ENCODE measurements at places on chromosomes 7 and 10.

DNA sequence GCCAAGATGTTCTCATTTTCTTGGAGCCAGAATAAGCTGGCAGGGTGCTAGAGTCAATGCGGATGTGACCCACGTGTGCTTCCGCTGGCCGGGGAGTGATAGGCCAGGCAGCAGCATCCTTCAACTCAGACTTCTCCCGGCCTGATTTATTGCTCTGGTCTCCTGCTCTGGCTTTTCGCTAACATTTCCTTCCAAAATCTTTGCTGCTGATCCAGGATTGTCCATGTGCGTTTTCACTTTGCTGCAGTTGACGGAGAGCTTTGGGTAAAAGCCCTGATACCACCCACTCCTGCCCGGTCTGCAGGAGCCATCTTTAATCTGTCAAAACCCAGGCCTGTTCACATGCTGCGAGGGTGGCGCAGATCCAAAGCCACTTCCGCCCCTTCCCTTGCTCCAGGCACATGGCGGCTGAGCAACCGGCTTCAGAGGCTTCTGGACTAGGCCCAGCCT, 106.8 kb downstream of the CYP26A1 start:
- DNase-seq, result no peak

- DNase-seq, result no peak
Measured at GRCh38 chr10:85578860-85579259, 787.7 kb downstream of the GRID1 start.

DNA sequence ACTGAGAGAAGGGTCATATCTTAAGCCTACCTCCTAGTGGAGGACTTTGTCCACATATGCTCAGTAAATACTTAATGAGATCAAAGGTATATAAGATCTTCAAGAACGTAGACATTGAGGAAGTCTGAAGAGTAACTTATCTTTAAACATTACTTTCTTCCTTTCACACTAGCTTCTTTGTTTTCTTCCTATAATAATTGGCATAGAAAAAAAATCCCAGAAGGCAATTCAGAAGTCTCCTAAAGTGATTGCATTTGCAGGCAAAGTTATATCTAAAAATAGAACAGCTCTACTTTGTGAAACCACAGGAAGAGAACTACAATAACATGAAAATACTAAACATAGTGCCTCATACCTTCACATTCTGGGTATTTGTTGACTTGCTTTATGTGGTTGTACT, 150.4 kb downstream of the PPP1R3A start:
- DNase-seq, result peak; percentile 4

DNA sequence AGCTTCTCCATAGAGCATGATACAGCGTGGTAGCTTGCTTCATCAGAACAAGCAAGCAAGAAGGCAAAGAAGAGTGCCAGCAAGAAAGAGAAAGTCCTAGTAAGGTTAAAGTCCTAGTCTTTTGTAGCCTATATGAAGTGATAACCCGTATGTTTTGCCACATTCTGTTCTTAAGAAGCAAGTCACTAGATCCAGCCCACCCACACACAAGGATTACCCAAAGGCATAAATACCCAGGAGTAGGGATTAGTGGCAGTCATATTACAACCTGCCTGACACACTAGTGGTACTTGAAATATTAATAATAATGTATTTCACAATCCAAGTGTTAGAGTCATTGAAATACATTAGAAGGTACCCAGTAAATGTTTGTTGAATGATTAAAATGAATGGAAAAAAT, 285.5 kb downstream of the HPSE2 start:
- no peak for DNase-seq

DNA sequence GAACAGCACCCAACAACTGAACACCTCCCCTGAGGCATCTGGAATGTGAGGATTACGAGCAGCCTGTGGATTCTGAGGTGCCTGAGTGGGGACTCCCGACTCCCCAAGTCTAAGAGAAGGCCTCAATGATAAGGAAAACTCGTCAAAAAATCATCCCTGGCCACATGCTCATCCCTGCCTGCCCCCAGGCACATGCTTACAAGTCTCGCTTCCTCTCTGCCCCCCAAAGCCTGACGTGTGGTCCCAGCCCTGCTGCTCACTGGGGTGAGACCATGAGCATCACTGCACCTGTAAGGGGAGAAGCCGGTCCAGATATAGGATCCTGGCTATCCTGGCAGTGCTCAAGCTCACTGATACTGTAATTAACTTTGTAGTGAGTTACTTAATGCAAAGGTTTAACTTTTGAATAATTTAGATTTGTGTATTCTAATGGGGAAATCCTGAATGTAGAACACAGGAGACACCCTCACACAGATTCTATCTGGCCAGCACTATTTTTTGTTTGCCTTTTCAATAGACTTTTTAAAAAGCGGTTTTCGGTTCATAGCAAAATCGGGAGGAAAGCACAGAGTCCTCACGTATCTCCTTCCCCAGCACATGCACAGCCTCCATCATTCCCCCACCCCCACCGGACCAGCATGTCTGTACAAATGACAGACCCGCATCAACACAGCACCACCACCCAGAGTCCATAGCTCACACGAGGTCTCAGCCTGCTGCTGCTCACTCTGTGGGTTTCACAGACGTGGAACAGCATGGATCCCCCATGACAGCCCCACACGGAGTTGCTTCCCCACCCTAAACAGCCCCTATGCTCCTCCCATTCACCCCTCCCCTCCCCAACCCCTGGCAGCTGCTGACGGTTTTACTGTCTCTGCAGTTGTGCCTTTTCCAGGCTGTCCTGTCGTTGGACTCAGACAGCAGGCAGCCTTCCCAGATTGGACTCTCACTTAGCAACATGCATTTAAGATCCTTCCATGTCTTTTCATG, 167.9 kb downstream of the DIP2C start:
- DNase-seq, result no peak

GRCh38 chr10:27464993-27465392, 39.1 kb upstream of the RAB18 start:
- DNase-seq, result no peak

DNA sequence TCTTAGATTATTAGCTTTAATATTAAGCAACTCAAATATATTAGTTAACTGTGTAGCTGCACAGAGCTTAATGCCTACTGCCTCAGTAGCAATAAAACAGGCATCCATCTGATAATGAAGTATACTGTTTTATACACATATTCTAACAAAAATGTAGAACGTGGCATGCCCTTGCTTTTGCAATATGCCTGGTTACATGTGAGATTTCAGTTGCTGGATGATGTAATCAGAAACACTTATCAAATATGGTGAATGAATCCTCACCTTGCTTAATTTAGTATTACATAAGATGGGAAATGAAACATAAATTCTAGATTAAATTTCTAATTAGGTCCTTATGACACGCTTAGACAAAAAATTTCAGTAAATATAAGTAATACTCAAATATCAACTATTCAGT, 8.0 kb downstream of the DNAJC1 start:
- no peak for DNase-seq

- no peak for DNase-seq
Measured at GRCh38 chr10:47025253-47025539, 114.0 kb downstream of the PTPN20 start.

- no peak for DNase-seq
Measured at GRCh38 chr7:94043299-94043698, 39.1 kb upstream of the BET1 start.
